Foreskin fibroblast (primary cell): ENCODE measurements at places on chromosomes 11 and 22.

GRCh38 chr11:46499821-46500220, 94.0 kb downstream of the AMBRA1 start:
- no peak for DNase-seq

DNA sequence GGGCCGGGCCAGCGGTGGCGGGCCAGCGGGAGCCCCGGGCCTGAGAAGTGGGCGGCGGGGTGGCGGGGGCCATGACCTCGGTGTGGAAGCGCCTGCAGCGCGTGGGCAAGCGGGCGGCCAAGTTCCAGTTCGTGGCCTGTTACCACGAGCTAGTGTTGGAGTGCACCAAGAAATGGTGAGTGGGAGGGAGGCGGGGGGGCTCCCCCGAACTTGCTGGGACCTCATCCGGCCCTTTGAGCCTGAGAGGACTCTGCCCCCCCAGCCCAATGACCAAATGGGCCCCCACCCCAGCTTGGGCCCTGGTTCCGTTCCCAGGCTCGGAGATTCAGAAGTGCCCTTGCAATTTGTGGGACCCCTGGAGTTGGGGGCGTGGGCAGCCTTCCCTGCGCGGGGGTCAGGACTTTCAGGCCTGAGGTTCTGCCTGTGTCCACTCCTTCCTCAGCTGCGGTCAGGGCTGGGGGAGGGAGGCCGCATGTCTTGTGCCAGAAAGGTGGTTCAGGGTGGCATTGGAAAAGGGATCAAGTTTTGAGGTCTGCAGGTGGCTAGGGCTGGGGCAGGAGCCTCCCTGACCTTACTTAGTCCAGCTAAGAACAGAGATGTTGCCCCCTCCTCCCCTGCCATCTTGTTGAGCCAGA, 496 bp downstream of the EHBP1L1 start:
- no peak for DNase-seq

DNA sequence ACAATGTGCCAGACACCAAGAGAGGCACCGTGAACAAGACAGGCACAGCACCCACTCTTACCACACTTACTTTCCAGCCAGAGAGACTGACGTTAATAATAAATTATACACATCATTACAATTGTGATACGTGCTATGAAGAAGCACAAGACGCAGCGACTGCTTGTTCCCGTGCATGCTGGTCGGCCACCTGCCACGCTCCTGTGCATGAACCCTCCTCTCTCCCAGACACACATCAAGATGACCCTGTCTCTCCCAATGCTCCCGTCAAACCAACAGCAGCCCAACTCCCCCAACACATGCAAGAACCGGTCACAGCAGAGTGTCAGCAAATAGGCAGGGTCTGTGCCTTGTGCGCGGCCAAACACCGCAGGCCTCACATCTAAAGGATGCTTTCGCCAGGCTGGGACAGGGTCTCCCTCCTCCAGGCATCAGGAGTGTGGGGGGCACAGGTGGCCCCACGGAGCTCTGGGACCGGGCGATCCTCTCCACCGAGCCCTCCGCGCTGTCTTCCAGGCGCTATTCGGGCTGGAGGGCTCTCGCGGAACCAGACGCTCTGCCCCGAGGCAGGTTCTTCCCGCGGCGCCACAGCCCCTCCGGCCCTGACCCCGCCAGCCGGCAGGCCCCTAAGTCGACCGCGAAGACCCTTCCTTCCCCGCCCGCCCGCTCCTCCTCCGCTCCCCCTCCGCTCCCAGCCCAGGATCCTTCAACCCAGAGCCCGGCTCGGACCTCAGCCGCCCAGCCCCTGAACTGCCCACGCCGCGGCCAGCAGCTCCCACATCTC, 533 bp downstream of the SERGEF start:
- DNase-seq: no peak

GRCh38 chr11:71446150-71446549, 2.0 kb downstream of the DHCR7 start:
- DNase-seq: no peak

DNA sequence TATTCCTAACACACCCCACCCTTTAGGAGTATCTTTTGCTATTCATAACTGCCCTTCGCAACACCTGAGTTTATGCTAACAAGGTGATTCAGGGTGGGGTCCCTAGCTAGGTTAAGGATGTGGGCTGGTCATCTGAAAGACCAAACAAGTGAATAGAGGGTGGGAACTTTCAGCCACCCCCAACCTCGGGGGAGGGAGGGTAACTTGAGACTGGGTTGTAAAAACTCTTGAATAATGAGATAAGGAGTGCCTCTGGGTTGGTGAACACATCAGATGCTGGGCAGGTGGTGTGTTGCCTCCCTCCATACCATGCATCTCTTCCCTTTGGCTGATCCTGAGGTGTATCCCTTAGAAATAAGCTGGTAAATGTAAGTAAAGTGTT, 111.5 kb downstream of the SWAP70 start:
- no peak for DNase-seq

DNA sequence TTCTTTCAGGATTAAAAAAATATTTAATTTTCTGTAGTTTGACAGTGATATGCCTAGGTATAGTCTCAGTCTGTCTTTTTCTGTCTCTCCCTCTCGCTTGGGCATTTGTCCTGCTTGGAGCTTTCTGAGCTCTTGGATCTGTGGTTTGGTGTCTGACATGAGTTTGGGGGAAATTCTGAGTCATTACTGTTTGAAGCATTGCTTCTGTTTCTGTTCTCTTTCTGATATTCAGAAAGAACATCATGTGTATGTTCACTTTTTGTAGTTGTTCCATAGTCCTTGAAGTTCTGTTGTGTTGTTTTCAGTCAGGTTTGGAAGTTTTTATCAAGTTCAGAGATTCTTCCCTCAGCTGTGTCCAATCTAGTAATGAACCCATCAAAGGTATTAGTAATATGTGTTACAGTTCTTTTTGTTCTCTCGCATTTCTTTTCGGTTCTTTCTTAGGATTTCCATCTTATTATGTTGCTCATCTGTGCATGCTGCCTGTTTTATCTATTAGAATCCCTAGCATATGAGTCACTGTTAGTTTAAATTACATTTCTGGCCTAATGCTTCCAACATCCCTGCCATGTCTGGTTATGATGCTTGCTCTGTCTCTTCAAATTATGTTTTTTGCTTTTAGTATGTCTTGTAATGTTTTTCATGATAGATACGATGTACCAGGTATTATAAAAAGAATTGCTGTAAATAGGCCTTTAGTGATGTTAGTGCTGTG, 48.4 kb downstream of the DDX10 start:
- DNase-seq: peak; percentile 51

DNA sequence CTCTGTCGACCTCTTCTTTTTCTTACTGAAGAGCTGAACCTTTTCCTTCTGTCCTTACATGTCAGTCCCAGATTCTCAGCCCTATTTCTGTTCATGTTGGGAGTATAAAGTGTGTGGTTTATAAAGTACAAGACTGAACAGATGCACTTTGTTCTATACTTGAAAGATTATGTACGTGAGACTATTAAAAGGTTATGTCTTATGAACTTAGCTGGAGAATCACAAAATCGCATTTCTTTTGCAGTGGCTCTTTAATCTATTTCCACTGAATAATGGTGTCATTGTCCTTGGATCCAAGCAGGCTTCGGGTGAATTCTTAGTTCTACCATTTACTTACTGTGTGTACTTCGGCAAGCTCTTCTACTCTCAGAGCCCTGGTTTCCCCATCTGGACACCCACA, 558.4 kb downstream of the TMEM135 start:
- no peak for DNase-seq

DNA sequence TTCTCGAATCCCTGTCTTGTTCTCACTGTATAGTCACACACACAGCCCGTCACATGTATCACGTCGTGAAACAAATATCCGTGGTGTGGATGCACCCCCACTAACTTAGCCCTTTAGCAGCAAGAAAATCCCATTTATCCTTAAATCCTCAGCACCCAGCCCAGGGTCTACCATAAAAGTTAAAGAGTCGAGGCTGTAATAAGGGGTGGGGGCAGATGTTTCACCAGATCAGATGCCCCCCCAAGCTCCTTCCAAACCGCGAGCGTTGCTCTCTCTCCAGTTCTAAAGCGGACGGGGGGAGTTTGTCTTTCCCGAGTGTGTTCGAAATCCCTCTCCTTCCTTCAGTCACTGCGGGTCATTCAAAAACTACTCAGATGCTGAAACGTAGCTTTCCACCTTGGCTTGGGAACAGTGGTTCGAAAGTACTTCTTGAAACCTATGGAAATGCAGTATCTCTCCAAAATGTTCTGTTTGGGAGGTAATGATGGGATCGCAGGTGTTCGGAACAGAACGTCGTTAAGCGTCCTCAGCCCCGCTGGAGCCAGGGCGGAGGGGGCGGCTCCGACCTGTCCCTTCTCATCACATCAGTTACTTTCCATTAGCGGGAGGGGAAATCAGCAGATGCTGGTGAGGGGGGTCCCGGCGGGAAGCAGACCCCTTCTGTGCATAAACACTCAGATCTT, 156.2 kb downstream of the BRD1 start:
- DNase-seq: no peak

GRCh38 chr22:42271906-42272305, 1.5 kb upstream of the TCF20 start:
- DNase-seq: no peak

- no peak for DNase-seq
Measured at GRCh38 chr11:104908186-104908531, 9.9 kb upstream of the CASP12 start.

DNA sequence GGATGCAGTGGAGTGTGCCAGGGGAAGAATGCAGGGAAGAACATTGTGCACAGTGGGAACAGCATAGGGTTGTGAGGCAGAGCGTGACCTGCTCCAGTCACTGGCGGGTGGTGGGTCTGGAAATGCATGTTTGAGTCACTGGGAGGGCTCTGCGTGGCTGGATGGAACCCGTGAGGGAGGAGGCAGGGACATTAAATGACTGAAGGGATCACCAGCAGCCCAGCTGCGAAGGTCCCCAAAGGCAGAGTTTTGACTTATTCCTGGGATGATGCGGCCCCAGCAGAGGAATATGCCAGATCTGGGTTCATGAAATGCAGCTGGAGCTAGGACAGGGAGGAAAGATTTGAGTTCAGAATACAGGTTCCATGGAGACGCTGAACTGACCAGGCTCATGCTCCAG, 104.0 kb upstream of the FGF3 start:
- no peak for DNase-seq

GRCh38 chr22:24744638-24745037, 29.9 kb downstream of the PIWIL3 start:
- no peak for DNase-seq

- DNase-seq: no peak
Measured at GRCh38 chr11:73396985-73397384, 20.8 kb downstream of the RELT start.

GRCh38 chr11:10381736-10382135, 73.3 kb upstream of the AMPD3 start:
- DNase-seq: peak; percentile 28

DNA sequence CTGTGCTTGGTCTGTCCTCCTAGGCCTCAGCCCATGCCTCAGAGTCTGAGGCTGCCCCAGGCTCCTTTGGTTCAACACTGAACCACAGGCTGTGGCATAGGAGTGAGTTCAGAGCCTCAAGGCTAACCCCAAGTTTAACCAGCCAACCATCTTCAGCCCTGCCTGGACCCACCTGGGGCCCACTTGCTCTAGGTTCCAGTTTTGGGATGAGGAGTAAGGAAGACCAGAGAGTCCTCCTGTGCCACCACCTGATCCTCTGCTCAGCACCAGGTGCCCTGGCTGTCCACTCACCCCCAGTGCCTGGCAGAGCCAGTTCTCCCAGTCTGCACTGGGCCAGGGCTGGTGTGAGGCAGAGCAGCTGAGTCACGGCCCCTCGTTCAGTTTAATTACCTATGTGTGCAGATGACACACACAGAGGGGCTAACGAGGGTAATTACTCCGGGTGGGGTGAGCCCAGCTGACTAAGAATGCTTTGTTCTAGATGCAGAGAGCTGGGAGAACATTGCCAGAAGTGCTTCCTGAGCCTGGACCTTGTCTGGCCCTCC, 12.0 kb upstream of the TMPRSS13 start:
- no peak for DNase-seq

DNA sequence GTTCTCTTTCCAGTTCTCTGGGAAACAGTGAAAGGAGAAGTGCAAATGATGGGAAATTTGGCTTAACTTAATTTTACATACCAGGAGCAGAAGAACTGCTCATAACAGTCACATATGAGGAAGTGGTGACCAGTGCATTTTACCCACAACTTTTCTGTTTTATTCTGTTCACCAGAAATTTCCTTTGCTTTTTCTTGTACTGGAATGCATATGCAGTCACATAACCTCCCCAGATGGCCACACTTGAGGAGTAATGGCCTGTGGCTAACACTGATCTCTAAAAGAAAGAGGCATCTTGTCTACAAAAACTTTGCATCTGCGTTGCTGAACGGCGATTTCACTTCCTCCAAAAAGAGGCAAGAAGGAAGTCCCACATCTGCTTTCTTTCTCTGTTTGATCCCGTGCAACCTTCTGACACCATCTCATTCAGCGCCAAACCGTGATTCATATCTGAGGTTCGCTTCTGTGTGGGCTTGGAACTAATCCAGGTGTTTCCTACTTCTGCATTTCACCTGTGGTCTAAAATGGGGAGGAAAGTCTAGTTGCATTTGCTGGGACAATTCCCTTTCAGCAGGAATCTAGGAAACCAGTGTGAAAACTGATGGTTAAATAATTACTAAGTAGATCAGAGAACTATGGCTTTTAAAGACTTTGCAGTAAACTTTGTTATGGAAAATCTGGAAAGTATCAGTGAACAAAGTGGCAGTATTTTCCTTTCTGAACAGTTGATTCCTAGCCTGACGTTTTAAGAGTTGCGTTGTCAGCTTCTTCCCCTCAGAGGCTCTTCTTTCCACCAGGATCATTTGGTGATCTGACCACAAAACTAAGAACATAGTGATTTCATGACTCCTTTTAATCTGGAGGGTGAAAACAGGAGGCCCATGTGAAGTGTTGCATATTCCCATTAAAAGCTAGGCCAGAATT, 4.2 kb upstream of the MPEG1 start:
- peak; percentile 78 for DNase-seq

GRCh38 chr11:64652586-64653387, 61.8 kb downstream of the SLC22A12 start:
- peak; percentile 49 for DNase-seq

DNA sequence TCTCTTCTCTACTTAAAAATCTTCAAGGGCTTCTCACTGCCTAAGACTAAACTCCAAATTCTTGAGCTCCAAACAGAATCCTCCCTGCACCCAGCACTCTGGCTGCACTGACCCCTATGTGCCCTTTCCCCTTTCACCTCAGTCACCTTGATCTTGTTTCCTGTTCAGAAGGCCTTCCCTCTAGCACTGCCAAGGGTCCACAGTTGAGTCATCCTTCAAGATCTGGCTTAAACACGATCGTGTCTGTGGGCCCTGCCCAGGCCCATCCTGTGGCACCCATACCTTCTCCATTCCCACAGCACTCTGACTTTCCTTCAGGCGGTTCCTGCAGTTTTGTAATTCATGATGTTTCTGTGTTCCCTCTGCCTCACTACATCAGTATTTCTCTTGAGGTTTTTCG, 129.2 kb downstream of the ARL14EP start:
- no peak for DNase-seq

GRCh38 chr11:122697636-122698167, 42.2 kb downstream of the UBASH3B start:
- no peak for DNase-seq
